SW 1271 (cell line): ENCODE measurements at places on chromosomes 7 and 10.

- no peak for DNase-seq
Measured at GRCh38 chr7:157643525-157643970, 306.7 kb downstream of the DNAJB6 start.

DNA sequence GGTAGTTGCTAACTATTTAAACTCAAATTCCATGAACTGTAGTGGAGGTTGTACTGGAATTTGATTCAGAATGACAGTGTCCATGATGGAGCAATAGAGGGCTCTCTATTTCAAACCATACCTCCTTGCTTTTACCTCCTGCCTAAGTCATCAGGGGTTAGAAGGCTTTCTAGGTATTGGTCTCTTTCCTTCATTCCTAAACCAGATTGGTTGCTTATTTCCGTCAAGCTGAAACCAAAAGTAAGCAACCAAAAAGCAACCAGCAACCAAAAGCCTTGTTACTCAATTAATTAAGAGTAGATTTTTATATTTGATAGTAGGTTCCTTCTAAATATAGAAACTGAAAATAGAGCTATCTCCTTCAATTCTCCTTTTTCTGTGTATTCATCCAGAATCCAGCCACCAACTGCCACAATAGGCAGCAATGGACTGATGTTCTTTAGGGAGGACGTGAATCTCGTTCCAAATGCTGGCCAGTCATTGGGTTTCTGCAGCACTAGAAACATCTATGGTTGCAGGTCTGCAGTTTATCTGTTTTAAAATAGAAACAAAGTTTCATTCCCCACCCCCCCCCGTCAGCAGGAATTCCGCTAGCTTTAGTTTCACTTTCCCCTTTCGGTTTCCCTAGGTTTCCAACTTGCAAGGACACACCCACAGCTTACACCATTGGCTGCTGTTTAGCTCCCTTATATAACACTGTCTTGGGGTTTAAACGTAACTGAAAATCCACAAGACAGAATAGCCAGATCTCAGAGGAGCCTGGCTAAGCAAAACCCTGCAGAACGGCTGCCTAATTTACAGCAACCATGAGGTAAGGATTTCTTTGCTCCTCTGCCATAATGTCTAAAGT, at the start of gene IFIT1:
Gene IFIT1 (plus strand): TSS at position 717 of the 850 bp plus-strand sequence. CDS start 90 bp downstream, at position 807.
- DNase-seq, result peak; percentile 74

GRCh38 chr7:31099451-31100444, 47.6 kb downstream of the ADCYAP1R1 start:
- DNase-seq, result no peak

GRCh38 chr10:1270906-1271305, 214.7 kb downstream of the WDR37 start:
- DNase-seq, result no peak

GRCh38 chr7:130356876-130357611, 12.4 kb downstream of the CPA5 start:
- peak; percentile 36 for DNase-seq

GRCh38 chr10:97869091-97870042, 19.7 kb downstream of the GOLGA7B start:
- peak; percentile 77 for DNase-seq

DNA sequence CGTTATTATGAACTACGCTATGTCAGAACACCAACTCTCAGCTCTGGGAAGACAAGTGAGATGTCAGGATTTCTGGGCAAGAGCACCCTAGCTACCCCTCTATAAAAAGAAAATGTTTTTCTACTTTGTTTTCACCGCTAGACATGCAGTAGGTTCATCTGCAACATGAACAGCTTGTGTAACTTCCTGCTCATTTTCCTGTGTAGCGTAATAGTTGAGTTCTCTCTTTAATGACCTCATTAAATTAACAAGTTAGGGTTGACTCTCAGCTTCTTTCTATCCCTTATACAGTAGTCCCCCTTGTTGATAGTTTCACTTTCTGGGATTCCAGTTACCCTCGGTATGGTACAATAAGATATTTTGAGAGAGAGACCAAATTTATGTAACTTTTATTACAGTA, 329.4 kb upstream of the ZNF32 start:
- DNase-seq, result no peak

DNA sequence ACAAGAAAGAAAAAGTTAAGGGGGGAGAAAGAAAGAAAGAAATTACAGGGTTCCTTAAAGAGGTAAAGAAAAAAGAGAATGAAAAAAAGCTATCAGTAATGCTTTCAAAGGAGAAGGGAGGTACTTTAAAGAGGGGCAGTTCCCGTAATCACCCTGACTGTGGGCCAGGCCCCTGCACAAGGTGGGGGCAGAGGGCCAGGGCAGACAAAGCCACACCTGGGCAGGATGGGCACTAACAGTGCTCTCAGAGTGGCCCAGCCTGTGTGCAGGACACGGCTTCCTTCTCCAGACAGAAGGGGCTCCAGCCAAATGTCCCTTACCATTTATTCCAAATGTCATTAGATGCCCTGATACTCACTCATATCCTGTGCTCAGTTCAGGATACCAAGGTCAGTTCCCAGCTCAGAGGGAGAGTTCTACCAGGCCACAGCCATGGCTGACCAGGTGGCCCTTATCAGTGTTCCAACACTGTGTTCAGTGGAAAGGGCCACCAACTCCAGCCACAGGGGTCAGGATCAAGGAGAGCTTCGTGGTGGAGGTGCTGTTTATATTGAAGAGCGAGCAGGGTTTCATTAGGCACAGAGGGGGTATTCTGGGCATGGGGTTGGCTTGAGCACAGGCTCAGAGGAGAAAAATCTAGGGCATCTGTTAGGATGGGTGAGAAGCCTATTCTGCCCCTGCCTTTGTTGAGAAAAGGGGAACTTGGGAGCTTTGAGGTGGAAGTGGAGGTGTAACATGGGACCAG, 29.9 kb downstream of the DPCD start:
- no peak for DNase-seq

GRCh38 chr7:80879849-80880248, 39.0 kb downstream of the SEMA3C start:
- no peak for DNase-seq

- no peak for DNase-seq
Measured at GRCh38 chr7:13992596-13992964, 3.1 kb upstream of the ETV1 start.

GRCh38 chr7:22110227-22110839, 164.6 kb upstream of the CDCA7L start:
- DNase-seq, result peak; percentile 55

- DNase-seq, result no peak
Measured at GRCh38 chr7:140294454-140294853, 103.9 kb downstream of the SLC37A3 start.

DNA sequence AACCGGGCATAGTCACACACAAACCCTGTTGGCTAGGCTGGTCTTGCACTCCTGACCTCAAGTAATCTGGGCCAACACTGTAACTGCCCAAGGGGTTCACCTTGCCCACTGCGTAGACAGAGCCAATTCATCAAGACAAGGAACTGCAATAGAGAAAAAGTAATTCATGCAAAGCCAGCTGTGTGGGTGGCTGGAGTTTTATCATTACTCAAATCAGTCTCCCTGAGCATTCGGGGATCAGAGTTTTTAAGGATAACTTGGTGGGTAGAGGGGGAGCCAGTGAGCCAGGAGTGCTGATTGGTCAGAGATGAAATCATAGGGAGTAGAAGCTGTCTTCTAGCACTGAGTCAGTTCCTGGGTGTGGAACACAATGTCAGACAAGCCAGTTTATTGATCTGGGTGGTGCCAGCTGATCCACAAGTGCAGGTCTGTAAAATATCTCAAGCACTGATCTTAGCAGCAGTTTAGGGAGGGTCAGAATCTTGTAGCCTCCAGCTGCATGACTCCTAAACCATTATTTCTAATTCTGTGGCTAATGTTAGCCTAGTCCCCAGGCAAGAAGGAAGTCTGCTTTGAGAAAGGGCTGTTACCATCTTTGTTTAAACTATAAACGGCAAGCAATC, 15.6 kb upstream of the FXYD4 start:
- no peak for DNase-seq

GRCh38 chr10:97875391-97875790, 25.7 kb downstream of the GOLGA7B start:
- DNase-seq, result no peak

- DNase-seq, result no peak
Measured at GRCh38 chr10:127149501-127150081, 46.8 kb downstream of the INSYN2A start.

- DNase-seq, result no peak
Measured at GRCh38 chr7:35752742-35753141, 48.1 kb upstream of the SEPTIN7 start.

- DNase-seq, result no peak
Measured at GRCh38 chr7:102320181-102320580, 33.5 kb downstream of the SH2B2 start.

DNA sequence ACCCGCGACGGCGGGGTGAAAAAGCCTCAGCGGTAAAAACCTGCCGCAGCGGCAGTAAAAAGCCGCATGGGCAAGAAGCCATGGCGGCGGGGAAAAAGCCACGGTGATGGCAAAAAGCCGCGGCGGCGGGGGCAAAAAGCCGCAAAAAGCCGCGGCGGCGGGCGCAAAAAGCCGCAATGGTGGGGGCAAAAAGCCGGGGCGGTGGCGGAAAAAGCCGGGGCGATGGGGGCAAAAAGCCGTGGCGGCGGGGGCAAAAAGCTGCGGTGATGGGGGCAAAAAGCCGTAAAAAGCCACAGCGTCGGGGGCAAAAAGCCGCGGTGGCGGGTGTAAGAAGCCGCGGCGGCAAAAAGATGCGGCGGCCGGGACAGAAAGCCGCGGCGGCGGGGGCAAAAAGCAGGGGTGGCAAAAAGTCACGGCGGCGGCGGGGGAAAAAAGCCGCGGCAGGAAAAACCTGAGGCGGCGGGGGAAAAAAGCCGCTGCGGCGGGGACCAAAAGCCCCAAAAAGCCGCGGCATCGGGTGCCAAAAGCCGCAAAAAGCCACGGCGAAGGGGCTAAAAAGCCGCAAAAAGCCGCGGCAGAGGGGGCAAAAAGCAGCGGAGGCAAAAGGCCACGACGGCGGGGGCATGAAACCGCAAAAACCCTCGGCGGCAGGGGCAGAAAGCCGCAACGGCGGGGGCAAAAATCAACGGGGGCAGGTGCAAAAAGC, 488.5 kb downstream of the ZNF33B start:
- DNase-seq, result no peak

GRCh38 chr7:11633310-11633709, 198.7 kb downstream of the THSD7A start:
- no peak for DNase-seq

- DNase-seq, result no peak
Measured at GRCh38 chr10:128779416-128779815, 653.2 kb upstream of the MKI67 start.

- DNase-seq, result no peak
Measured at GRCh38 chr10:97825020-97825760, 24.5 kb upstream of the GOLGA7B start.

DNA sequence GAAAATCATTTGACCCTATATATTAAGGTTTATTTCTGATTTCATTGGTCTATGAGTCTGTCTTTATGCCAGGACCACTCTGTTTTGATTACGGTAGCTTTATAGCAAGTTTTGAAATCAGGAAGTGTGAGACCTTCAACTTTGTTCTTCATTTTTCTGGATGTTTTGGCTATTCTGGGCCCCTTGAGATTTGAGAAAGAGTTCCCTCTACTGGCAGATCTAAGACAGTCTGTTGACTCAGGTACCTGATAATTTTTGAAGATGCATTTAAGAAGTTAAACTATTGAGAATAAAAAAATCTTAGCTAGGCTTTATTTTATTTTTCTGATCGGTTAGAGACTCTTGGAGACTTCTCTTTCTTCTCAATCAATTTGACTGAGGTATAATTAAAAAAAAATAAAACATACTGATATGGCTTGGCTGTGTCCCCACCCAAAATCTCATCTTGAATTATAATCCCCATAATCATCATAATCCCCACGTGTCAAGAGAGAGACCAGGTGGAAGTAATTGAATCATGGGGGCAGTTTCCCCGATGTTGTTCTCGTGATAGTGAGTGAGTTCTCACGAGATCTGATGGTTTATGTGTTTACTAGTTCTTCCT, 209.2 kb downstream of the SNX10 start:
- DNase-seq, result peak; percentile 40

DNA sequence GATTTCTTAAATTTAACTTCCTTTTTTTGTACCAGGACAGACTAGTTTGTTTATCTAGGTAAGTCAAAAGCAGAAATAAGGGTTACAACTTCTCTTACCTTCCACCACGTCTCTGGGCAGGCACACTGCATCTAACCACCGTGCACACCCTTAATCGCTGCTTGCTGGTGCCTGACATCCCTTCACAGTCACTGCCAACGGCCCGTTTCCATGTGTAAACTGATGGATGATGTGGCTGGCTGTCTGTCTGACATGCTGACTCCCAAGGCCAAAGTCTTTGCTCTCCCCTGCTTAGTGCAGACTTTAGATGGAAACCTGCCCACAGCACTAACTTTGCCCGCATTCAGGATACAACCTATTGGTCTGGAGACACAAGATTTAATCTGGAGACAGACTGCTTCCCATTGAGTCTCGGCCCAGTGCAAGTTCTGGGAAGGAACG, 1.1 kb downstream of the TMEM273 start:
- DNase-seq, result no peak

GRCh38 chr10:59872892-59873463, 33.4 kb downstream of the CCDC6 start:
- DNase-seq, result no peak

- DNase-seq, result no peak
Measured at GRCh38 chr7:4269086-4269485, 413.0 kb upstream of the FOXK1 start.

DNA sequence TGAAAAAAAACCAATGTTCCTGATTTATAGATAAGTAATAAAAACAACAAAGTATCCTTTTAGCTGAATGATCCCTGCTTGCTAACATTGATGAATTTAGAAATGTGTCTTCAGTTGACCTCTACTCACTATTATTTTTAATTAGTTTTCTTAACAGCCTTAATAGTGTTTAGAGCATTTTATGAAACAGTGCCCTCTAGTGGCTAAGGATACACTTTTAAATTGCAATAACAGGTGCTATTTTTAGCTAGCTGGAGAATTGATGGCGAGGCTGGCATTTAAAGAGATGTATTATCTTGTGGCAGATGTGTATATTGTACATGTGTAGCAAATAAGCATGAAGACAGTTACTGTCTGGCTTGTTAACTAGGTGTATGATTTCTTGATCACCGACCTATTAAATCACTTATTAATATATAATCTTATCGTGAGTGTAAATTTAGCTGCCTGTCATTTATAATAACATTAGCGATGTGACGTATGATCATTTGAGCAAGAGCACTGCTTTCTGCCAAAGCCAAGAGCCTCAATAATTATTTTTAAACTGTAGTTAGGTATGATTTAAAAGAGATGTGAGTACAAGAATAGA, 451.9 kb downstream of the DPP6 start:
- no peak for DNase-seq

GRCh38 chr7:83852136-83852535, 203.2 kb upstream of the SEMA3E start:
- no peak for DNase-seq

DNA sequence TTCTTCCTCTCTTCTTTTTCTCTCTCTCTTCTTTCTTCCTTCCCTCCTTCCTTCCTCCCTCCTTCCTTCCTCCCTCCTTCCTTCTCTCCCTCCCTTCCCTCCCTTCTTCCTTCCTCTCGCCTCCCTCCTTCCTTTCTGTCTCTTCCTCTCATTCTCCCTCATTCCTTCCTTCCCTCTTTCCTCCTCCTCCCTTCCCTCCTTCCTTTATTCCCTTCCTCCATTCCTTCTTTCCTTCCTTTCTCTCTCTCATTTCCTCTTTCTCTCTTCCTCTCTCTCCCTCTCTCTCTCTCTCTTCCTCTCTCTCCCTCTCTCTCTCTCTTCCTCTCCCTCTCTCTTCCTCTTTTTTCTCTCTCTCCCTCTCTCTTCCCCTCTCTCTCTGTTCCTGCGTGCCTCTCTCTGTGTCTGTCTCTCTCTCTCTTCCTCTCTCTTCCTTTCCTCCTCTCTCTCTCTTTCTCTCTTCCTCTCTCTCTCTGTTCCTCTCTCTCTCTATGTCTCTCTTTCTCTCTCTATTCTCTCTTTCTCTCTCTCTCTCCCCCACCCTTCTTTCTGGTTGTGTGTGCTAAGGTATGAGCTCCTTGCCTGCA, 80.1 kb upstream of the PFKP start:
- no peak for DNase-seq
